ENCODE measurements at places on chromosomes 2 and 18.

DNA sequence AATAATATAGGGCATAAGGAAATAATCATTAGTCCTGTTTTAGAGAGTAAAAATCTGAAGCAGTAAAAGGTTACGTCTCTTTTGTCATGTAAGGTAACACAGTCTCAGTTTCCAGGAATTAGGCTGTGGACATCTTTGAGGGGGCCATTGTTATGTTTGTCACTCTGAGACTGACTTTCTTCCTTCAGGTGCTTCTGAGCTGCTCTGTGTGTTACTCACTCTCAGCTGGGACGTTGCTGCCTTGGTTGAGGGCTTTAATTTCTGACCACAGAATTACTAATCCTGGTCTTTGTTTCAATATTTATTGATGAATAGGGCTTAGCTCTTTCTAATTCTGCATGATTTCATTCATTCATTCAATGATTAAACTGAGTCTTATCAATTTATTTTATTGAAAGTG, 55.9 kb upstream of the SLC38A11 start:
- DNase-seq = no peak

GRCh38 chr2:5546181-5546580, 146.0 kb upstream of the SOX11 start:
- no peak for DNase-seq

DNA sequence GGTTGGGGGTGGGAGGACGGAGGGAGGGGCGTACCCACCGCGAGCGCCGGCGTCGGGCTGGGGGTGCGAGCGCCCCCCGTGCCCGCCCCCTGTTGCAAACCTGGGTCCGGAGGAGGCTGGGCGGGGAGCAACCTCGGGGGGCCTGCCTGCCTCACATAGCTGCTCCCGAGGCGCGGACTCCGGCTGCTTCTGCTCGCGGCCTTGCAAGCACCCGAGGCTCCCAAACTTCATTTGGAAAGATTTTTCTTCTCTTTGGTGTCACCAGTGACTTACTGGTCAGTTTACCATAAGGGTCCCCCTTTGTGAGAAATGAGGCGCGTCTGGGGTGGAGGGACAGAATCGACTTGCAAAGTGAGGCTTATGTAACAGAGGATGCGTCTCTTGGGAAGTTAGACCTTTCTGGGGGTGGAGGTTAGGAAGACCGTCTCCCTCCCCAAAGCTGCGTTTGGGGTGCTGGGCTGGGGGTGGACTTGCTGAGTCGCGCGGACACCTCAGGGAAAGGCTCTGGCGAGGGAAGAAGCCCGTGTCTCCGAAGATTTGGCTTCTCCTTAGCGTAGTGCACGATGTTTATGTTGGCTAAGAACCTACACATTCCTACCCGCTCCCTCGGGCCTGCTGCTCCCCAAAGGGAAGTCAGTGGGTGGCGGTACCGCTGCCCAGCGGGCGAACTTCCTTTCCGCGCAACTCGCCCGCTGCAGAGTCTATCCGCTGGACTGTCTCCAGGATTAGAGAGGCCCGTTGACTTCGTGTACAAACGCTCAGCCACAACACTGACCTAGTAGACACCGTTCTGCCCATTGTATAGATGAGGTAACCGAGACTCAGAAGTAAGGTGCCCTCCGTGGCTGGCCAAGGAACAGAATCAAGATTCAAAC, 559 bp downstream of the TMEM37 start:
- no peak for DNase-seq

GRCh38 chr2:48362515-48362914, 167.4 kb upstream of the STON1 start:
- no peak for DNase-seq

- no peak for DNase-seq
Observed at GRCh38 chr2:37563375-37564015, 107.9 kb downstream of the CDC42EP3 start.

DNA sequence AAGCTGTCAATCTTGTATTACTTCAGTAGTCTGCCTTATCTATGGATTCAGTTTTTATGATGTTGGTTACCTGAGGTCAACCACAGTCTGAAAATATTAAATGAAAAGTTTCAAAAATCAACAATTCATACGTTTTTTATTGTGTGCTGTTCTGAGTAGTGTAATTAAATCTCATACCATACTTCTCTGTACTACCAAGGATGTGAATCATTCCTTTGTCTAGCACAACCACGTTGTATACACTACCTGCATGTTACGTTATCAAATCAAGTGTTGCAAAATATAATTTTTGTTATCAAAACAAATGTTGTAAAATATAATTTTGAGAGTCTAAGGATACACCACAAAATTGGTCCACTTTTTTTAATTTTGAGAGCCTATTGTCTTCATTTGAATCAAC, 590.2 kb upstream of the SETBP1 start:
- no peak for DNase-seq

DNA sequence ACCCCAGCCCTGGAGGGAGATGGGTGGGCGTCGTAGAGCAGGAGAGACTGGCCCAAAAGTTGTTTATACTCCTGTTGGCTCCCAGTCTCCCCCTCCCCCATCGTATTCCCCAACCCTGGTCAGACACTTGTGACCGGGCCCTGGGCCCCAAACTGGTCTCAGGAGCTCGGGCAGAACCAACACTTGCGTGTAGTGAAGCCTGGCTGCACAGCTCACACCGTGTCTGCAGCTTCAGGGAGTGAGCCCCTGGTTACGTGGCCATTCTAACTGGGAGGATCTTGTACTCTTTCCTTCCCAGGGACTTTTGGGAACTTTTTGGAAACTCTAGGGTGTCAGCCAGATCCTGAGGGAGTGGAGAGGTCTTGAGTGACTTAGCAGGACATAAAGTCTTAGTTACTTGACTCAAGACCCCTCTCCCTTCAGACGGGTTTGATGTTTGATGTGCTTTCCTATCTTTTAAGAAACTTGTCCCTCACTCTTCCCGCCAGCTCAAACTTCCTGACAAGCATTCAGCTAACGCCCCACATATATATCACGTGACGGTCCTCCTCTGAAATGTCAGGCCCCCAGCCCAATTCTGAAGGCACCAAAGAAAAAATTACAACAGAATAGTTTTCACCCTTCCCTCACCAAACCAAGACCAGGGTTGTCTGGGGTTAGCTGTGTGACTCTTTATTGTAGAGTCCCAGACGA, 2.3 kb downstream of the PKDCC start:
- DNase-seq = no peak

DNA sequence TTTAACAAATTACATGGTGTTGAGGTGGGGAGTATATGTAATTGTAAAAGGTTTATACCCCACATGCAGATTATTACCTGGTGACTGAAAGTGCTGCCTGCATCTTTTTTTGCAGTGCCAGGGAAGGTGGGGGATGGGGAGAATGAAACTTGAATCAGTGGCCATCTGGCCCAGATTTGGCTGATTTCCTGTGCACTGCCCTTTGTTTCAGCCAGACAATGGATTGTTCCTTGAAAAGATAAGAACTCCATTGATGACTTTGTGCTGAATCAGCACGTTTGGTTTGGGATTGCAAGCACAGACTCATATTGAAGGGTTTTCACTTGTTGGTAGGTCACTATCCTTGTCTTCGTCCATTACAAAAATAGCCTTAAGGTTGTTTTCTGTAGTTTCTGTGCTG, 20.9 kb downstream of the GREB1L start:
- no peak for DNase-seq

- no peak for DNase-seq
Observed at GRCh38 chr2:71190656-71191569, 36.0 kb downstream of the PAIP2B start.

- no peak for DNase-seq
Observed at GRCh38 chr18:11500153-11501122, 109.0 kb upstream of the SLC35G4 start.

GRCh38 chr2:3233877-3234276, 143.7 kb downstream of the EIPR1 start:
- no peak for DNase-seq

- DNase-seq = no peak
Observed at GRCh38 chr2:241195506-241196130, 7.1 kb downstream of the ANO7 start.

GRCh38 chr2:180474716-180475115, 467.6 kb upstream of the CWC22 start:
- DNase-seq = no peak

DNA sequence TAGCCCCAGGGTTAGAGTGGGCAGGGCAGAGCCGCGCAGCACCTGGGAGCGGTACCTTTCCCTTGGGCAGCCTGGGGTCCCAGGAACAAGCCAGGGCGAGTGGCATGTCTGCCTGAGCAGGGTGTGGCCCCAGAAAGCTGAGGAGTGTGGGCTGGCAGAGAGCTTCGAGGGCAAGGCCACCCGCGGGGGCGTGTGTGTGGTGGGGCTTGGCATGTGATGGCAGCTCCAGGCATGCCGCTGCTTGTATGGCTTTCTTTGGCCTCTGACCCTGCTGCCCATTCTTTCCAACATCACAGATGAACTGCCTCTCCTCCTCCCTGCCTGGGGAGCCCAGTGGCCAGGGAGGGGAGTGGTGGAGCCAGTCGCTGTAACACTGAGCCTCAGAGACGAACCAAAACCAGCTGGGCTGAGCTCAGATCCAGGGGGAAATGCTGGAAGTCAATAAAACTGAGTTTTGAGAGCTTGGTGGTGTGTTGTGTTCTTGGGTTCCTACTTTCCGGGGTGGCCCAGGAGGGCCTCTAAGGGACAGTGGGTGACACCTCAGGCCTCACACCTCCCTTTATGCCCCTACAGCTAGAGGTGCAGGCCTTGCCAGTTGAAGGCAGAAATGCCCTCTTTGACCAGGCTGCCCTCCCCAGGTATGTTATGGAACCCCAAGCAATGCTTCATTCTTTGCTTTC, 7.4 kb downstream of the DNAJB2 start:
- DNase-seq = no peak

DNA sequence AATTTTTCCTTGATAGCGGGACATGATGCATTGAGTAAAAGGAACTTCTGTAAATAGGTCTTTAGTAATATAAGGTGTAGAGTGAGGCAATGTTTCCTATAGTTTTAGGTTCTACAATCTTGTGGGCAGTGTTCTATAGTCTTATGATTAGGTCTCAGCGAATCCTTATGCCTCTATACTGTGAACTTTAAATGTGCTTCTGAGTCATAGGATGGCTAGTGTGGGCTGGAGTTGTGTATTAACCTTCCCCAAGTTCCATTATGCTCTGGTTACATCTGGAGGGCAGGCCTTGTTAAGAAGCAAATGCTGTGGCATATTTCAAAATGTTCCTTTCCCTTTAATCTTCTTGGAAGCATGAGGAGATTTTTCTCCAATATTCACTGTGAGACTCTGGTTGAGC, 73.5 kb downstream of the ROCK2 start:
- no peak for DNase-seq

DNA sequence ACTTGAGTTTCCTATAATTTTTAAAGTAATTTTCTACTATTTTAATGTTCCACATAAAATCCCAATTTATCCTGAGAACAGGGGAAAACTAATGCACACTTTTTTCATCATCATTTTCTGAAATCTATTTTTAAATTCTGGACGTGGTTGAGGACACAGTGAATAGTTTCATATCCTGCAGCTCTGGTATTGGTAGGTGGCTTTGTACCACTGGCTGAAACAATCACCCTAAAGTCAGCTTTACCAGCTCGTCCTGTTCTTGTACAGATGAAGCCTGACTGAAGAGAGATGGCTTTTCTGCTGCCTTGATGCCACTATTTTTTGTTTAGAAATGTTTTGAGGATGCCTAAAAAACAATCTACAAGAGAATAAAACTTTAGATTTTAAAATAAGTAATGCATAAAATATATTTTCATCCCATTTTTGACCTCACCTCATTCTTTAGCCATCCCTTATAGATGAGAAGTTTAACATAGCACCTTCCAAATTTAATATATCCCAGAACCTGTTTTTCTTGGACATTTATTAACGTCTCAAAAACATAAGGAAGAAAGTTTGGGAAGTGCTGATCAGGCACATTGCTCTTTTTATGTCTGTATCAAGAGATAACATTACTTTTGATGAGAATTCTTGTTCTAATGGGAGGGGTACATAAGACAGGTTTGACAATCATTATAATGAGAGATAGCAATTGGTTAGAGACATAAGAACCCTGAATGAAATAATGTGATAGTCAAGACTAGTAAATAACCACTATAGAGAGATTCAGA, 80.9 kb downstream of the GALNT1 start:
- DNase-seq = no peak

GRCh38 chr18:30486856-30487255, 555.7 kb downstream of the DSC3 start:
- no peak for DNase-seq

- DNase-seq = no peak
Observed at GRCh38 chr2:69977186-69977585, 15.8 kb upstream of the ASPRV1 start.

- DNase-seq = no peak
Observed at GRCh38 chr2:181356526-181357130, 100.6 kb upstream of the ITGA4 start.

DNA sequence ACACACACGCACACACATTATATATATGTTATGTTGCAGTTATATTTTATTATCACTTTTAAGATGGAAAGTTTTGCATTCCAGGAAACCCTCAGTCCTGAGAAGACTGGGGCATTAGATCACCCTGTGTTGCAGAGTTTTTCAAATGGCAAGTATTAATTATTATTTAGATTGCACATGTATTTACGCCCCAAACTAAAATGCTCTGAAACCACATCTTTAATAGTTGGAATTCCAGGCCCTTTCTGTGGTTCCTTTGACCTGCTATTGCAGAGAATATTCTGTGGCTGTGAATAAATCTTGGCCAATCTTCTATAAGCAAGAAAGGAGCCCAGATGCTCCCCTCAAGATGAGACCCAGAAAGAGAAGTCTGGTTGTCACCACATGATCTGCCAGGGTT, 427.0 kb upstream of the TNP1 start:
- DNase-seq = no peak

GRCh38 chr2:120239488-120240287, 13.0 kb upstream of the RALB start:
- DNase-seq = no peak

- DNase-seq = no peak
Observed at GRCh38 chr2:188746727-188747126, 227.4 kb upstream of the COL3A1 start.

DNA sequence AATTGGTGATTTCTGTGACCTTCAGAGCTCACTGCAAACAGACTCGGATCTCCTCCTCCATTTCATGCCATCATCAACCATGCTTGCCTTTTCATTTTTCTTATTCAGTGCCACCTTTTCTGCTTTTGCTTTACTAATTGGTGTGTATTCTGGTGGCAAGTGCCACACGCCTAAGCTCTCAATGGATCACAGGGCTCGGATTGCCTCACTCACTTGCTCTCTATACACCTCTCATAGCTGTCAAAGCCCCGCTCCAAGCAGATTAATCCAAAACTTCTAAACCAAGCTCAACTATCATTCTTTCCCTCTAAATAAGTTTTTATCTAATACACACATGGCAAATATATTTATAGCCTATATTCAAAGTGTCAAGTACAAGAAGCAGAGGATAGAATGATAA, 86.4 kb downstream of the PLEKHM3 start:
- no peak for DNase-seq

- no peak for DNase-seq
Observed at GRCh38 chr2:226589043-226589442, 210.6 kb downstream of the IRS1 start.

- DNase-seq = no peak
Observed at GRCh38 chr2:234252772-234253171, 202.3 kb downstream of the SPP2 start.

GRCh38 chr2:119766944-119767343, 7.2 kb downstream of the PTPN4 start:
- no peak for DNase-seq

GRCh38 chr2:172972005-172972619, 103.5 kb upstream of the MAP3K20 start:
- peak; percentile 21 for DNase-seq

- DNase-seq = no peak
Observed at GRCh38 chr2:3647246-3647645, 10.8 kb upstream of the ALLC start.
